ENCODE measurements at places on chromosomes 6 and 20.
A peak's percentile ranks its signal among the peaks of the same experiment; 100 is the strongest.

DNA sequence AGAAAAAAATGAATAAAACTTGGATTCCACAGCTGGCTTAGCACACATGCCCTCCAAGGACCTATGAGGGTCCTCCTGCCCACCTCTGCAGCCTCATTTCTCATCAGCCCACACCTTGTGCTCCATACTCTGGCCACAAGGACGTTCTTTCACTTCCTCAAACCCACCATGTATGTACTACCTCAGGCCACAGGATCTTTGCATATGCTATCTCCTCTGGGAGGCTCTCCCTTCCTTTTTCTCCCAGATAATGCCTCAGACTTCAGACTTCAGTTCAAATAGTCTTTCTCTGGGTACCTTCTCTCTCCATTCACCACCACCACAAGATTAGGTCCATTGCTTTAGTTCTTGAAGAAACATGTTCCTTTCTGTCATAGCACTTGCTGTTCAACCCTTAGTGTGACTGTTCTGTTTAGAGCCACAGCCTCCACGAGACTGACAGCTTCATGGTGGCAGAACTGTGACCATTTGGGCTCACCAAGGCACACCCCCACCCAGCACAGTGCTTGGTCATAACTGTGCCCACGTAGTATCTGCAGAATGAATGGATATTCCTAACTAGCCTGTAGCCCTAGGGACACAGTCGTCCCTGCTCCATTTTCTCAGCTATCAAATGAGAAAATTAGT is 146.7 kb upstream of the LRFN2 start:
- DNase-seq = no peak

DNA sequence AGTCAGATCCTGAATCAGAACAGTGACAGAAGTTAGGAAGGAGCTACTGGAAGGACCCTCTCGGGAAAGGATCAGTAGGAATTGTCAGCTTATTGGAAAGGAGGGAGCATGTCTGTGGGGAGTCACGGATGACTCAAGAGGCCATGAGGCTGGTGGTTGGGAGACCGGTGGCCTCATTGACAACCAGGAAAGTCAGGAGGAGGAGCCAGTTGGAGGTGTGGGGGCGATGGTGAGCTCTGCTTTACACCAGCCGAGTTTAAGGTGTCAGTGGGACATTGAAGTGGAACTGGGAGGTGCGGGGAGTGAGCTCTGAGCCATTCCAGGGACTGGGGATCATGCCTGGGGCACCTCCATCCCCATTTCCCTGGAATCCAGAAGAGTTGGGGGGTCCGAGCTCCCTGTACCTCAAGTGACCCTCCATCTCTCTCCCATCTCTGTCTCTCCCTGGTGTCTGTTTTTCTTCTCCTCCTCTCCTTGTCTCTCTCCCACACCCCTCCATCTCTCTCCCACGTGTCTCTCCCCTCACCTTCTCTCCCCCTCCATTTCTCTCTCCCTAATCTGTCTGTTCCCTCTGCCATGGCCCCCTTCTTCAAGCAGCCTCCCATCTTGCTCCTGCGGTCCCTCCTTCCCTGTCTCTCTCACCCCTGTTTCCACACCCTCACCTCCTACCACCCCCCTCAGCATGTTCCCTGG is 14.3 kb upstream of the ZBTB9 start:
- no peak for DNase-seq

- DNase-seq = no peak
These were observed 82.7 kb downstream of the MDN1 start for GRCh38 chr6:89736893-89737292.

GRCh38 chr6:788058-788457 is 95.1 kb upstream of the EXOC2 start:
- DNase-seq = peak; percentile 62

DNA sequence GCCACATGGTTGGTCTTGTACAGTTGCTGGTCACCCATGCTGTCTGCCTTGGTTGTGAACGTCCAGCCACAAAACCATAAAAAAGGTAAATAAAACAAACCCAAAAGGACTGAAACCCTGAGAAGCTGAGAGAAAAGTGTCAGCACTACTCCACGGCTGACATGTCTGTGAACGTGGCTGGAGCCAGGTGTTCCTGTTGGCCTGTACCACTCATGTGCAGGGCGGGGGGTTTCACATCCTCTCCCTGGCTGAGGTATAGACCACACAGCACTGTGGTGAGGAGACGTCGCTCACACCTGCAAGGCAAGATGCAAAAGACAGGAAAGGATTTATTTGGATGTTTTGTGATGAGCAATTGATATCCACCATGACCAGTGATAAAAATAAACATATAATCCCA is 51.9 kb upstream of the MRPS10 start:
- DNase-seq = no peak

DNA sequence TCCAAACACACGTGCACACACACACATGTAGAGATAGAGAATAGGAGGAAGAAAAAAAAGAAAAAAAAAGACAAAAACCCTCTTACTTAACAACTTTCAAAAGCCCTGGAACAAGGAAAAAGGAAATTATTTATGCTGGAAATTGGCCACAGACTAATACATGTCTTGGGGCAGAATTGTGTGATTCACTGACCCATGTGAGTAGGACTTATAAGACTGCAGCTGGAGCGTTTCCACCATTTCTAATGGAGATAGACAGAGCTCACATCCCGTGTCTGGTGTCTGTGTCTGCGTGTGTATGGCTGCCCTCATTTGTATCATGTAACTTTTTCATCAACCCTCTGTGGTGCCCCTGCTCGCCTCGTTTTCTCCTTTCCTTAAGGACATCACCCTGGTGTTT is 99.8 kb upstream of the PDE10A start:
- no peak for DNase-seq
